Stimulated activated CD4-positive, alpha-beta T cell treated with anti-CD3 and anti-CD28 coated beads, TNF-alpha, amount 100 ng/mL, for 4 hours (primary cell): ENCODE measurements at places on chromosomes 2 and 18.

DNA sequence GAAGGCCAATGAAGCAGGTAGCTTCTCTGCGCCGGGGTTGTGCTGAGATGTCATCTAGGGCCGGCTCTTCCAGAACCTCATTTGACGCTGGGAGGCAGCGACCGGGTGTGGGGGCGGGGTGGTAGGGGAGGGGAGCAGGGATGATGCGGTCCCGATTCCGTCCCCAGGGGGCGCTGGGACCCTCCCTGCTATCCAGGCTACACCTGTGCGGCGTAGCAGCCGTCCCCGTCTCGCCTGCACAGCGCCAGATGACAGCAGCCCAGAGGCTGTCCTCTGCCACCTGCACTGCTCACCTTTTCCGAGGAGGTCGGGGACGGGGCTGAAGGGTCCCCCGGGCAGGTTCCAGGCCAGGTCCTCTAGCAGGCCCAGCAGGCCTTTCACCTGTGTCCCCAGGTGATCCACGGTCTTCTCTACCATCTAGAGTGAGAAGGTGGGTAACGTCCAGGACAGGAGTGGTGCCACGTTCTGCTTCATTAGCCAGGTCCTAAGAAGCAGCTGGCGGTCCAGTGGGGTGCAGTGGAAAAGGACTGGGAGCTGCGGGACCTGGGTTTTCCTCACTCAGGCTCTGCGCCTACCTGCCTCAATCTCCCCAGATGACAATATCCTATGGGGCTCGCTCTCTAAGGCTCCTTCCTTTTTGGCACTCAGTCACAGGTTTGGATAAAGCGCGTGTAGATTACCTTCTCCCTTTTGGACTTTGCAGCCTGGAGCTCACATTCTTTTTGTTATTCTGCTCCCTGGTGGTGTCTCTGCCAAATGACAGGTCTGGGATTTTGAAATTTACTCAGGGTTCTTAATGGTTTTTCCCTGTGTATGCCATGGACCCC lies 56.0 kb upstream of the RAB6C start:
- no peak for DNase-seq

DNA sequence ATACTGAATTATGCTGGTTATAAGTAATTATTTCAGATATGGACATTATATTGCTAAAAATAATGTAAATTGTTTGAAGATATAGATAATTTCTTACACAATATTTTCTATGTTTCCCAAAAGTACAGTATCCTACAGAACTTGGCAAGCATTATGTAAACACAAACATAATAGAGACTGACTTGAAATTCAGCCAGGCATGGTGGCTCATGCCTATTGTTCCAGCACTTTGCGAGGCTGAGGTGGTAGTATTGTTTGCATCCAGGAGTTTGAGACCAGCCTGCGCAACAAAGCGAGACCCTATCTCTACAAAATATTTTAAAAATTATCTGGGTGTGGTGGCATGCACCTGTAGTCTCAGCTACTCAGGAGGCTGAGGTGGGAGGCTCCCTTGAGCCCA lies 1300.5 kb upstream of the DDX18 start:
- DNase-seq = no peak

DNA sequence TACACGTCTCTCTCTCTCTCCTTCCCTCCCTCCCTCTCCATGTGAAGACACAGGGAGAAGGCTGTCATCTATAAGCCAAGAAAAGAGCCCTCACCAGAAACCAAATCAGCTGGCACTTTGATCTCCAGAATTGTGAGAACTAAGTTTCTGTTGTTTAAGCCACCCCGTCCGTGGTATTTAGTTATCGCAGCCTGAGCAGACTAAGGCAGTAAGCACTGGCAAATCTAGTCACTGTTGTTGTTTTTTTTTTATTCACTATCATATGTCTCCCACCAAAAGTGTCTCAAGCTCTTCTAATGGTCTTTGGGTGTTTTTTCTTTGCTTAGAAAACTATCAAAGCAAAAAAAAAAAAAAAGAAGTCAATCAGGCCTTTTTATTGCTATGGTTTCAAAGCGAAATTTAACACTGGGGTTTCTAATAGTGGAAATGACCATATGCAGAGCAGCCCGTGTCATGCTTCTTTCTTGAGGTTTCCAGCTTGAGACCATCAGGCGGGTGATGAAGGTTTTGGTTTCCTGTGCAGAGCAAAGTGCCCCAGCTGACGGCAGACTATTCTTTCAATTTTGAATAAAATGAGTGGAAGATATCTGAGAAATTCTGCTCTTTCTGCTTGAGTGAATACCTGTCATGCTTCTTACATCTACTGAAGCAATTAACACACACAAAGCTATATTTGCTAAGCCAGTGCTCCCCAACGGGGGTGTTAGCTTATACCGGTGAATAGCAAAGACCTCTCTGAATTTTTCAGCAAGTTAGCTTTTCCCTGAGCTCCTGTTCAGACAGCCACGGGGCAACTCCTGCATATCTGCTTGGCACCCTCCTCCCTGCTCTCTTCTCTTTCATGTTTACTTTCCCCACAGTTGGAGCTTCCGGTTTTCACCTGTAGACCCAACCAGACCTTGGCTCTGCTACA lies 394.1 kb upstream of the ATP5MC3 start:
- DNase-seq = no peak

DNA sequence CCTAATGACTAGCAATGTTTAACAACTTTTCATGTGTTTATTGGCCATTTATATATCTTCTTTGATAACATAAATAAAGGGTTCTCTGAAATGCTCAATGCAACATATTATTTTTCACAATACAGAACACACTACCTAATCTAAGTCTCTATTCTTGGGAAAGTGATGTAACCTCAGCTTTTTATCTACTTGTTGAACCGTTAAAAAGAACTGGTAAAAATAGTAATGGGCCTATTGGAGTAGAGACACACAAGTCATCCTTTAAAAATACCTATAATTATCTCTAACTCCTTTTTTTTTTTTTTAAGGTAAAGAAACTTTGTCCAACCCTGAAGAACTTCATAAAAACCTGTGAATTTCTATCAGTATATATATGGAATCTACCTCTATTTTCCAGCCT lies 1067.7 kb upstream of the CELF4 start:
- DNase-seq = no peak

DNA sequence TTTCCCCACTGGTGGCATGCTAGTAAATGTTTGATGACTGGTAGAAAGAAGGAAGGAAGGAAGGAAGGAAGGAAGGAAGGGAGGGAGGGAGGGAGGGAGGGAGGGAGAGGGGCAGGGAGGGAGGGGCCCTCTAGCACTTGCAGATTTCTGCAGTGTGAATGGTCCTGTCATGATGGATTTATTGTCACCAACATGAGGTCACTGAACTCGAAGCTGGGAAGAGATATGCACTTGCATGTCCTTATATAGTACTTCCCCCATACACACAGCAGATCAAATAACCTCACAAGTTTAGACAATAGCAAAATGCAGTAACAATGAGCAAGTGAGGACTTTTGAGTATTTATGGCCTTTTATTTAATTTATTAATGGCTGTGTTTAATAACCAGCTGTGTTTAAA lies 44.5 kb upstream of the CXCR4 start:
- no peak for DNase-seq
